ENCODE measurements at places on chromosomes 2 and 18.

GRCh38 chr2:186992597-186992996 lies 143.6 kb upstream of the ZSWIM2 start:
- no peak for DNase-seq

DNA sequence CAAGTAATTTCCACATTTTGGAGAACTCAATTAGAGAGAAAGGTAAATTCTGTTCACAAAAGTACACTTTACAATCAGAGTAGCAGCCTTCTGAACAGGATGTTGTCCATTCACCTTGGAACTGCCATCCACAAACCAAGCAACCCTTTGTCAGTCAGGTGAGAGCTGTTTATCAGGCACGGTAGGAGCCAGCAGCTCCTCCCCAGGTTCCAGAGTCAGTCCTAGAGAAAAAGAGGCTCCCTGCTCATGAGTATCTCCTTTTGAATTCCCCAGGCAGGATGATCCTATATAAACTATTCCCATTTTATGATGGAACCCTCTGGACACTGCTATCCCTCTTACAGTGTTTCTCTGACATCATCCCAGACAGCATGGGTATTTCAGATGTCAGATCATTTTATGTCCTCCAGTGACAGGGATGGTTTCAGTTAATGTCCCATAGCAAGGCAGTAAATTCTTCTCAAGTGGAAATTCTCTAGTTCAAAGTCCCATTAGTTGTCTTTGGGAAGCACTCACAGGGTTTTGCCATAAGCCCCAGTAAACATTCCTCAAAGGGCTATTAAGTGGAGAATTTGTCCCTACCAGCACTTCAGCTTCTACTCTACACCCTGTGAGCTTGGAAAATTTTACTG lies 34.5 kb upstream of the CSRNP3 start:
- no peak for DNase-seq

DNA sequence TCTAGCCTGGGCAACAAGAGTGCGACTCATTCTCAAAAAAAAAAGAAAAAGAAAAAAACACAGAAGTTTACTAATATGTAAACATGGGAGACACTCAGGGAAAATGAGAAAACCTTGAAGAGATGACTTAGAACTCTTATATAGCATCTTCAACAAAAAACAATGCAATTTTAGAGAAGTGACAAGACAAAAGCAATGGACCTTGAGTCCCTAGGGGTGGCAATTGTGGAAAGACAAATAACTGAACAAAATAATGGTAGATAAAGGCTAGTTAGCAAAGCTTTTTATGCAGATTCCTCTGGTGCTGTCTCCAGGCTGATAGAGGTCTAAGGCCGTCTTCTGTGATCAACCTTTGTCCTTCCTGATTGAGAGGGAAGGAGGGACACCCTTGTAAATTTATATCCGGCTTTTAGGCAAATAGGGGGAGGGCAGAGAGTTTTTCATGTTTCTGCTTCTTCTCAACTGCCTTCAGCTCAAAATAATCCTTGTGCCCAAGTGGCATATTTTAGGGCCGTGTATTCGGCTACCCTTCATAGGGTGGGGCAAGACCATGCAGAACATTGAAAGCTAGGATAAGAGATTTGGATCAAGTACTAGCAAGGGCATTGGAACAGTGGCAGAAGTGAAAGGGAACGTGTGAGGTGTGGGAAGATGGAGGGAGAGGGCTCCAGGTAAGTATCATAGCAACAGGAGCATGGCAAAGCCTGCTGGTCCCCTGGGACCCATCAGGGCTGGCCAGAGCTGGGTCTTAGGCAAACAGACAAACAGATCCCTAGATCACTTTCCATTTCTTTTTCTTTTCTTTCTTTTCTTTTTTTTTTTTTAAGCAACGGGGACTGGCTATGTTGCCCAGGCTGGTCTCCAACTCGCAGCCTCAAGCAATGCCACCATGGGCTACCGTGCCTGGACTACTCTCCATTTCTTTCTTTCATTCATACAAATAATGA lies 116.2 kb upstream of the STPG4 start:
- DNase-seq: no peak

DNA sequence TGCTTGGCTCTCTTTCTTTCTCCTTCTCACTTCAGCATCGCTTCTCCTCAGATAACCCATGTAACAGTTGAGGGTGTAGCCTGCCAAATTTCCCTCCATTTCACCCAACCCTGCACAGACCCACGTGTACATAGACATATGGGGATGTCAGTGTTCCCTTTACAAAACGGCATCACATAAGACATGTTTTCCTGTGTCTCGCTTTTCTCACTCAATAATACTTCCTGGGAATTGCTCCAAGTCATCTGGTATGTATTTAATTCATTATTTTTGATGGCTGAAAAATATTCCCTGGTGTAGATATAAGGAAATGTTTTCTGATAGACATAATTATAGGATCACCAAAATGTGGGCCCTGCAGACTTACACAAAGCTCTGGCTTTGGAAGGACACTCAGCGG lies 176.8 kb downstream of the LOXHD1 start:
- DNase-seq: no peak

DNA sequence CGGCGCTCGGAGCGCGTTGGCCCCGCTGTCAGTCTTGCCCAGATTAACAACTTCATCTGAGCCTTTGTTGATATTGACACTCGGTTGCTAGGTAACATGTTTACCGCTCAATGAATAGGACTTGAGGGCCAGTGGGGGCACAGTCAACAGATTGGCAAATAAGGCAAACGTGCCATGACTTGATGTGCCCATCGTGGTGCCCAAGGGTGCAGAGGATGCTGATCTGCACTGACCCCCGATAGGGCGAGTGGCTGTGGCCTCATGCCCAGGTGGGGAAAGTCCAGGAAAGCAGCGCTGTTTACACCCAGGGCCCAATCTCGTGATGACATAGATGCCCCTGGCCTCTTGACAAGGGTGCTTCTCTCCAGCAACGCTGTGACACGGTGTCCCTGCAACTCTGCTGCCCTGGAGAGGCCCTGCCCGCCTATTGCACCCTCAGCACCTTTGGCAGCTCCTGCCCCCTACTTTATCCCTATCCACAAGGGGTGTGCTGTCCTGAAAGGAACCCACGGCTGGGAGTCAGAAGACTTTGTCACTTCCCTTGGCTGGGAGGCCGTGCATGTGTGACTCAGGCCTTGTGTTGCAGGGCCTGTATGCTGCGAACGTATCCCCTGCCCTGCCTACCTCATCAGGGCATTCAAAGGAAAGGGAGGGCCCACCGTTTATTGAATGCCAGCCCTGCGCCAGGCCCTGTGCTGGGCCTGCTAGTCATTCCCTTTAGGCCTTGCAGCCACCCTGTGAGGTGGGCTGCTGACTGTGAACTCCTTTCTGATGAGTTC lies 158.0 kb downstream of the INHBB start:
- DNase-seq: no peak

DNA sequence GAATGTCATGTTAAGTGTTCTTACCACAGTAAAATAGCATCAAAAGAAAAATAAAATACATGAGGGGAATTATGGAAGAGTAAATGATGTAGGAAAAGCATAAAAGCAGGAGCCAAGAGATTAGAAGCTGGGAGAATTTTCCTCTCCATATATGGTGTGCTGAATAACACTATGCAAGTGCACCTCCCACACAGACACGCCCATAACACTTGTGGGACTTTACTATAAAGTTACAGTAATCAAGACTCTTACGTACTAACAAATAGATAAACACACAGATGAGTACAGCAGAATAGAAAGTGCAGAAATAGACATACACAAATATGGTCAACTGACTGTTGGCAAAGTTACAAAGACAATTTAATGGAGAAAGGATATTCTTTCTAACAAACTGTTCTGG lies 16.0 kb upstream of the SPHKAP start:
- DNase-seq: no peak

- no peak for DNase-seq
Measured at GRCh38 chr2:14678761-14679160, 46.2 kb downstream of the LRATD1 start.

DNA sequence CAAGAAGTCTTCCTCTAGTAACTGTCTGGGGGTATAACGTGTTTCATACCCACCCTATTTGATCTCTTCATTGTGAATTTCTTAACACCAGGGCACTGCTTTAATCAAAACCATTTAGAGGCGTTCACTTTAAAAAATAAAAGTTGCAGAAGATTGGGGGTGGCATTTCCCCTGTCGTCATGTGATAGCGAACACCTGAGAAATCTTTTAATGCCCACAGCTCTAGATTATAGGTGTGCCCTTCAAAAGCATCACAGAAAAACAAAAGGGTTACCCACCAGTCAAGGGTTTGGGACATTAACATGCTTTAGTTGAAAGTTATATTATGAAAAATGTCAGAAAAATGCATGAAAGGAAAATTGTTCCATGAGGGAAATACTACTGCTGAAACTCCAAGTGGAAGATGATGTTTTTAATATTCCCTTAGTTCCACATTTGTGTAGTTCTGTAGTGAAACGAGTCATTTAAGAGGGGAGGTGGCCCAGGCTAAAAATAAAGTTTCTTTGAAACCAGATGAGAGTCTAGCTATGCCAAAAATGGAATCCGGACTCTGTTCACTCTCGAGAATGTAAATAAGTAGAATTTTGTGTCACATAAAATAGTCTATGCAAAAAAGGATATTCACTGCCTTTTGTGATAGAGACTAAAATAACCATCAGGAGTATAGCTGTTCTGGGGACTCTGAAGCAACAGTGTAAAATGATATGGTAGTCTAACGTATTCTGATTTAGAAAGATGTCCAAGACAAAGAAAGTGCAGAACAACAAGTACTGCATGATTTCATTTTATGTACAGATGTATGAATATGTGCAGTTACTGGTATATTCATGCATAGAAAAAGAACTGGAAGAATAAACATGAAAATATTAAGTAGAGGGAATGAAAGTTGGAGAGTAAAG lies 95.3 kb downstream of the TMEM247 start:
- DNase-seq: no peak

DNA sequence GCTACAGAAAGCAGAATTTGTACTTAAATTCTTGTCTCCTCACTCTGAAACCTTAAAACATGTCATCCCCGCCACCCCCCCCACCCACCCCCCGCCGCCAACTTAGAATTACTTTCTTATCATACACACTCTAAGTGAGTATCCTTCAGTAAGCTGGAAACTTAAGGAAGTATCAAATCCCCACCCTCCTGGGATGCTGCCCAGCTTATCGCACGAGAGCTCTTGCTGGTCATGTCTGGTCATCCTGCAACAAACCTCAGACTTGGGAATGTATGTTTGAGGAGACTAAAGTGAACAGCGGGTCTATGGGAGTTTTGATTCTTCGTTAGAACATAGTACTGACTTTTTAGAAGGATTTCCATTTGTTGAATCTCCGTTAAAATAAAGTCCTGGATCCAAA lies 203.3 kb downstream of the PTGR3 start:
- no peak for DNase-seq

DNA sequence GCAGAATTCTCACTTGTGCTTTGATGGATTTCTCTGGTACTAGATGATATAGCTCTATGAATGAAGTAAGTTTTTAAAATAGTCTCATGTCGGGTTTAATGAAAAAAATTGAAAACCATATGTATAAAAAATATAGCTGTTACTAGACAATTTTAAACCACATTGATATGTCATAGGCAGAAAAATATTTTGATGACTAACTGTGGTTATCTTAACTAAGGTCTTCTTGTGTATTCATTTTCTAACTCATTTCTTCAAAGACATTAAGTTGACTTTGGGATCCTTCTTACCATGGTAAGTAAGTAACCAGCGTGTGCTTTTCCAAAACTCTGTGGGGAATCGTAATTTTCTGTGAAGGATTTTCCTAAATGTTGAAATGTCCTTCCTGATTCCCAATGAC lies 160.9 kb upstream of the COL3A1 start:
- no peak for DNase-seq

- no peak for DNase-seq
Measured at GRCh38 chr2:165793161-165793778, 777 bp downstream of the GALNT3 start.

- DNase-seq: no peak
Measured at GRCh38 chr2:192314800-192315481, 120.2 kb upstream of the TMEFF2 start.

DNA sequence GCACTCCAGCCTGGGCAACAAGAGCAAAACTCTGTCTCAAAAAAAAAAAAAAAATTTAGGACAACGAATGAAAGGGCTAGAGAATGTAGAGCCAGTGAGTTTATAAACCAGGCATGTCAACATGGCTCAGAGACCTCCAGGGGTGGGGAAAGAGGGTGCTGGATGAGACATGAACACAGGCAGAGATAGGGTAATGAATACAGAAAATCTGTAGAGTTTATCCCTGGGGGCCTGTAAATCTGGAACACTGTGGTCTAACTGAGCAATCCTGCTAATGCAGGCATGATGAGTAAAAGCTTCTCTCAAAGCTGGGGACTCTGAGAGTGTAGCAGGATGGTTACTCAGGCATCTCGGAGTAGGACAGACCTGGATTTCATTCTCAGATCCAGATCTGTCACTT lies 59.2 kb upstream of the IGFBP2 start:
- no peak for DNase-seq

DNA sequence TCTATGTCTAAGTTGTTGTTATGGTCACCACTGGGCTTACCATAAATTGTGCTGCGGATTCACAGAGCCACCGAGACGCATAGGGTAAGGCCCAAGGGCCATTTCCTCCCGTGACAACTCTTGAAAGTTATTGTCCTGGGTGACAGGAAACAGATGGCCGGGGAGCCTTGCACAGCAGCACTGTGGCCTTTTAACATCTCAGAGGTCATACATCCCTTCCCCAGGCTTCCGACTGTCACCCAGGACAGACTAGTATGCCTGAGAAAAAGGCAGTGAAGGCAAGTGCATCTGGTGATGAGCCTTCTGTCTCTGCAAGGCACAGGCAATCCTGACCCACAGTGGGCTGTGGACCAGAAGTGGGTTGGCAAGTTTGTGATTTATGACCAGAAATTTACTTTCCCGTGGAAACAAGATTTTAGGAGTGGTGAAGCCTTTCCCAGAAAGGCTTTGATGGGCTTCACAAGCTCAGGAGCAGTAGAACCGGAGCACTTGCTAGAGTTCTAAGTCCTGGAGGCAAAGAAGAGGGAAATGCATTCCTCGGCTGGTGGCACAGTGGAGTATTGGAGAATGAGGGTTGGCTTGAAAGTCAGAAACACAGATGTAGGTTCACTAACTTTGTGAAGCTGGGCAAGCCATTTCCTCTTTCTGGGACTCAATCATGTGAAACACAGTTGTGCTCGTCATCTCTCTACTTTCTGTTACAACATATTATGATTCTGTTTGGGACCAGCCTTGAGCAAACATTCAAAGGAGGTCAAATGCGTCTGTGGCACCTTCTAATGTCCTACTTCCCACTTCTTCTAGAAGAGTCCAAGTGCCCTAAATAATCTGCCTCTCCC lies 2.0 kb upstream of the CAPN14 start:
- DNase-seq: no peak

- no peak for DNase-seq
Measured at GRCh38 chr18:36543991-36544725, 246.6 kb downstream of the FHOD3 start.

DNA sequence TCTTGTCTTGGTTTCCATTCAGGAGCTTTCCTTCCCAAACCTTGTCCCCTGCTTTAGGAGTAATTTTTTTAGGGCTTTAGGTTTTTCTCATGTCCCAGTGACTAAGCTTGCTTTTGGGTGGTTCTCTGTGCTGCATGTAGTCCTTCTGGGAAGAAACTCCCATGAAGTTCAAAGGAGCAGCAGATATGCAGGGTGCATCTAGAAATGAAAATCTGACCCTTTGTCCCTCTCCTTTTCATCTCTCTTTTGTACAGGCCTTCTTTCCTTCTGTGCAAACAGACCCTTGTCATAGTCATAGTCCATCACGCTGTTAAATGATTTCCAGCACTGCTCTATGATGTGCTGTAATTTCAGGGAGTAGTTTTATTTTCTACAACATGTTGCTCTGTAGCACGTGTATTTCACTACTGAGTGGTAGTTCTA lies 20.4 kb downstream of the FMNL2 start:
- DNase-seq: no peak

- DNase-seq: no peak
Measured at GRCh38 chr2:161117506-161117905, 42.7 kb upstream of the TANK start.
